ENCODE measurements at places on chromosomes 6 and 20.

DNA sequence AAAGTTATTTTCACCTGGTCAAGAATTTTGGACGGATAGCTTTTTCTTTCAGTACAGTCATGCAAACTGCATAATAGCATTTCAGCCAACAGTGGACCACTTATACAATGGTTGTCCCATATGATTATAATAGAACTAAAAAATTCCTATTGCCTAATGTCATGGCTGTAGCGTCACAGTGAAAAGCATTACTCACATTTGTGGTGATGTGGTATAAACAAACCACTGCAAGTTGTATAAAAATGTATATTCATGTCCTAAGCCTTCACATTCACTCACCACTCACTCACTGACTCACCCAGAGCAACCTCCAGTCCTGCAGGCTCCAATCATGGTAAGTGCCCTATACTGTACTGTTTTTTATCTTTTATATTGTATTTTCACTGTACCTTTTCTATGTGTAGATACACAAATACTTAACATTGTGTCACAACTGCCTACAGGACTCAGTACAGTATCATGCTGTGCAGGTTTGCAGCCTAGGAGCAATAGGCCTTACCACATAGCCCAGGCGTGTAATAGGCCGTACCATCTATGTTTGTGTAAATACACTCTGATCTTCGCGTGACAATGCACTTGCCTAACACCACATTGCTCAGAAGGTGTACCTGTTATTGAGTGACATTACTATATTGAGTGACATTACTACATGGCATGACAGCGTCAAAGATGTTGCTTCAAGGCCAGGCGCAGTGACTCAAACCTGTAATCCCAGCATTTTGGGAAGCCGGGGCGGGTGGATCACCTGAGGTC lies 17.9 kb downstream of the ABHD12 start:
- DNase-seq: no peak

- DNase-seq: no peak
Measured at GRCh38 chr6:28424163-28424562, 19.1 kb downstream of the ZSCAN23 start.

DNA sequence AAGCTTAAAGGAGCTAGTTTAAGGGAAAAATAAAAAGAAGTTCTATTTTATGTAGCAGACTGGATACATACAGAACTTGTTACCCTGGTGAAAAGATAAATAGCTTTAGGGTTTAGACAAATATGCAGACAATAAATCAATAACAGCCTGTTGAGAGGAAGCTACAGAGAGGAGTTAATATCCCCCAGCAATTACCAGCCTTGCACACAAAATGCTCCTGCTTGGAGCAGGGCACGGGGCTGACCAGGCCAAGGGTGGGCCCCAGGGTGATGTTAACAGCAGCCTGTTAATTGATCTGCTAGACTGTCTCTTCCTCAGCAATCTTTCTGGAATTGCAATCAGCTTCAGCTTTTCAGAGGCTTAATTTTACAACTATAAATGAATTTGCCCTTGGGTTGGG lies 125.1 kb upstream of the SOX4 start:
- DNase-seq: no peak

GRCh38 chr20:39042279-39043150 lies 80.4 kb downstream of the DHX35 start:
- no peak for DNase-seq

- no peak for DNase-seq
Measured at GRCh38 chr6:87391334-87391733, 16.4 kb upstream of the CFAP206 start.

- no peak for DNase-seq
Measured at GRCh38 chr6:20117474-20117873, 94.8 kb downstream of the MBOAT1 start.

GRCh38 chr6:34916348-34916967 lies 27.4 kb downstream of the ANKS1A start:
- DNase-seq: no peak

- no peak for DNase-seq
Measured at GRCh38 chr6:96013531-96013930, 2.2 kb upstream of the FUT9 start.

Data from activated T-helper 9 cell treated with anti-CD3 and anti-CD28 coated beads, Interleukin-2, amount 50 U/mL, for 16 hours (primary cell).